ENCODE measurements at places on chromosomes 6 and 20.
A peak's percentile ranks its signal among the peaks of the same experiment; 100 is the strongest.

DNA sequence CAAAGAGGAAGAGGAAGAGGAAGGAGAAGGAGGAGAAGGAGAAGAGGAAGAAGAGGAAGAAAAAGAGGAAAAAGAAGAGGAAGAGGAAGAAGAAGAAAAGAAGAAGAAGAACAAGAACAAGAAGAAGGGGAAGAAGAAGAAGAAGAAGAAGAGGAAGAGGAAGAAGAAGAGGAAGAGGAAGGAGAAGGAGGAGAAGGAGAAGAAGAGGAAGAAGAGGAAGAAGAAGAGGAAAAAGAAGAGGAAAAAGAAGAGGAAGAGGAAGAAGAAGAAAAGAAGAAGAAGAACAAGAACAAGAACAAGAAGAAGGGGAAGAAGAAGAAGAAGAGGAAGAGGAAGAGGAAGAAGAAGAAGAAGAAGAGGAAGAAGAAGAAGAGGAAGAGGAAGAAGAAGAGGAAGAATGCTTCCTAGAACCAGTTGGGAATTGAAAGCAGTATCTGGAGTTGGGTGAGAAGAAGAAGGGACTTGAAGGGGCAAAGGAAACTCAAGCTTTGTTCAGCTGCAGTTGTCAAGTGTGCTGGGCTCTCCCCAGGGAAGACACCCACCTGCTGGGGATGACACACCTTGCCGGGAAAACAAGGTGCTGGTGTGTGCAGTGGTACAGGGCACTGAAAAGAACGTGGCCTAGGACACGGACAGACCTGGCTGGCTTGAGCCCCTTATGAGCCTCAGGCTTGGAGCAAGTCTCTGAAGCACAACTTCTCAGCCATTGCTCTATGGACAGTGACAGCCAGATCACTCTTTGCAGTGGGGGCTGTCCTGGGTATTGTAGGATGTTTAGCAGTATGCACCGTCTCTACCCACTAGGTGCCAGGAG is 30.1 kb upstream of the ARFGEF2 start:
- no peak for DNase-seq

GRCh38 chr6:134853111-134854055 is 96.5 kb downstream of the ALDH8A1 start:
- peak; percentile 40 for DNase-seq

GRCh38 chr6:135163440-135163738 is 17.7 kb upstream of the MYB start:
- no peak for DNase-seq

DNA sequence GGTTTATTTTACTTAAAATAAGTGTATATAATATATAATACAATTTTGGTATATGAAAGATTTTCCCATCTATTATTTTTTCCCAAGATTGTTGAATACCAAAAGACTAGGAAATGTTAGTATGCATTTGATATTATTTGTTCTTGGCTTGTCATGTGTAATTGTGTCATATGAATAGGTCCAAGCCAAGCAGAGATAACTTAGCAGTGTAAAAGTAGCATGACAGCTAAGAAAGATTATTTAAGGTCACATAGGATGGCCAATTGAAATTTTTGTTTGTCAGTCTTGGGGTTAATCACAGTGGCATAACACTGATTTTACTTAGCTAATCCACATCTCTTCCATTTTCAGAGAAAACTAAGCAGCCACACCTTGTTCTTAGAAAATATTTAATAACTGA is 38.8 kb upstream of the RSPO3 start:
- no peak for DNase-seq

GRCh38 chr6:46972531-46972930 is 50.8 kb upstream of the ADGRF5 start:
- DNase-seq, result no peak

DNA sequence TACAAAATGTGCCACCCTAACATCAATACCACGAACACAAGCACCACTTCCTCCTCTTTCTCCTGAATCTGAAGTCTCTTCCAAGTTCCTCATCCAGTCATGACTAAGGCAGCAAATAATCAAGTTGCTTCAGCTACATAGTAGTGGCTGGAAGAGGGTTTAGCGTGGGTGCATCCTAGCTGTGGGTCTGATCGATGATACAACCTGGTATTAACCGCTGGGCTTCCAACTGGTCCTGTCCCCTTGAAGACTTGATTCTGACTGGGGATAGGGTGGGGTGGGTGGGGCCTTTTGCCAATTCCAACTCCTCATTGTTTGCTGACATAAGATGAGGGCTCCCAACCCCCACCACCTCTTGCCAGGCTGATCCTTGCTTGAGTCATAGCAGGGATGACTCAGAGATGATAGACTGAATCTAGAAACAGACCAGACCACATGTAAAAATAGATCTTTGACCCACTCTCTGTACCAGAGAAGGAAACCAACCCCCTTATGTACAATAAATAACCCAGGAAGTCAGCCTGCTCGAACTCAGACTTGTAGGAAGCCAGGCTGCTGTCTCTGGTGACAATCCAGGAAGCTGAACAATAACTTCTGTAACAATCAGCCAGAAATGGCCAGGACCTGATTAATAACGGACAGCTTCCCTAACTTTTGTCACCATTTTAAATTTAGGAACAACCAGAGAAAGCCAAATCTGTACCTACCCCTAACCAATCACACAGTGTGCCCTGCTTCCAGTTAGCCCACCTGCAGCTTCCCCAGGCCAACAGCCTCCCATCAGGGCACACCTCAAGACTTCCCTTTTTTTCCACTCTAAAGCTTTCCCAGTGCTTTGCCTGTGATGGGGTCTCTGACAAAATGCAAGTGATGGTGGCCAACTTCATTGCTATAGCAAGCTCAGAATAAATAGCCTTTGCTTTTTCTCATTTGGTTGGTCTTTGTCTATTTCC is 68.9 kb upstream of the FAM184A start:
- DNase-seq, result peak; percentile 97

- peak; percentile 73 for DNase-seq
These were observed 67.6 kb downstream of the BLOC1S5 start for GRCh38 chr6:7996538-7997111.

DNA sequence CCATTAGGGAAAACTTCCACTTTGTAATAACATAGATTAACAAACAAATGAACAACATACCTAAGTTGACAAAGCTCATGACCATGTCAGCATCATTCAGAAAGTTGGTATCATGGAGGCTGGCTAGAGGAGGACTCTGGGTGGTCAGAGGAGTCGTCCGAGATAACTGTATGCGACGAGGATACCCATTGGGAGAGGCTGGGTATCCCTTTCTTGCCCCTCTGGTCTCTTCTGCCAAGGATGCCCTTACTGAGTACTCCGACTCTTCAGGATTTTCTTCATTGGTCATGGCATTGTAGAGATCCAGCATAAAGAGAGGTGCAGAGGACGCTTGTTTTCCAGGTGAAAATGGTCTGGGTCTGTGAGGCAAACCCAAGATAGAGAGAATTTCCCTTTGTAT is 1.1 kb downstream of the BMP5 start:
- DNase-seq, result no peak

DNA sequence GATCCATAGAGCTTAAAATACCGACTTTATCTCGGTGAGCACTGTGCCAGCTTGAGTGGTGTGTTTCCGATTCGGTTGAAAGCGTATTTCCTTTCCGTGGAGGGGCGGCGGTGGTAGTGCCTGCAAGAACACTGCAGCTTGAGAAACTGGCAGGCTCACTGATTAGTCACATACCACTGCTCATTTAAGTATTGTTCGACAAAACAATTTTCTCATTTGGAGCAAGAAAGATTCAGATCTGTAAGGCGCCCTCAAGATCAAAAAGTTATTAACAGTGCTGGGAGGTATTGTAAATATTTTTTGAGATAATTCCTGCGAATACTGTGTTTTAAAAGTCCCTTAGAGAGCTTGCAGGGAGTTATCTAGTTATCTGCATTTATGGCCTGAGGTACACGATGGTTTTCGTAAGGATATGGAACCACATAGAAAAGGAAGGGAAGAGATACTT is 1.3 kb downstream of the MAPK14 start:
- peak; percentile 66 for DNase-seq

- peak; percentile 46 for DNase-seq
These were observed 119.4 kb downstream of the TBX18 start for GRCh38 chr6:84645000-84645399.

DNA sequence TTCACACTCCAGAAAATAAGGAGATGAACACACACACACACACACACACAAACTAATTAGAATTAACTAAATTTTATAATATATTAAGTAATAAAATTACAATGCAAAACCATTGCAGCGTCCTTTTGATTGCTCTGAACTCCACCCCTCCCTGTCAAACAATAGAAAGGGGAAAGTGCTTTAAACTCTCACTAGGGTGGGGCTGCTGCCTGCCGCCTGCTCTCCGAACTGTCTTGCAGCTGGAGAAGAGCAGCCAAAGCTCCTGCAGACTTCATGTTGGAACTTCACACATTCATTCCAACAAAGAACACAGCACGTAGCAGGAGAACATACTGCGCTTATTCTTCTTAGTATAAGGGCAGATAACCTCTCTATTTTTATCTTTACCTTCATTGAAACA is 83.2 kb downstream of the GCLC start:
- DNase-seq, result no peak

GRCh38 chr20:17430125-17430950 is 100.8 kb downstream of the BFSP1 start:
- no peak for DNase-seq

DNA sequence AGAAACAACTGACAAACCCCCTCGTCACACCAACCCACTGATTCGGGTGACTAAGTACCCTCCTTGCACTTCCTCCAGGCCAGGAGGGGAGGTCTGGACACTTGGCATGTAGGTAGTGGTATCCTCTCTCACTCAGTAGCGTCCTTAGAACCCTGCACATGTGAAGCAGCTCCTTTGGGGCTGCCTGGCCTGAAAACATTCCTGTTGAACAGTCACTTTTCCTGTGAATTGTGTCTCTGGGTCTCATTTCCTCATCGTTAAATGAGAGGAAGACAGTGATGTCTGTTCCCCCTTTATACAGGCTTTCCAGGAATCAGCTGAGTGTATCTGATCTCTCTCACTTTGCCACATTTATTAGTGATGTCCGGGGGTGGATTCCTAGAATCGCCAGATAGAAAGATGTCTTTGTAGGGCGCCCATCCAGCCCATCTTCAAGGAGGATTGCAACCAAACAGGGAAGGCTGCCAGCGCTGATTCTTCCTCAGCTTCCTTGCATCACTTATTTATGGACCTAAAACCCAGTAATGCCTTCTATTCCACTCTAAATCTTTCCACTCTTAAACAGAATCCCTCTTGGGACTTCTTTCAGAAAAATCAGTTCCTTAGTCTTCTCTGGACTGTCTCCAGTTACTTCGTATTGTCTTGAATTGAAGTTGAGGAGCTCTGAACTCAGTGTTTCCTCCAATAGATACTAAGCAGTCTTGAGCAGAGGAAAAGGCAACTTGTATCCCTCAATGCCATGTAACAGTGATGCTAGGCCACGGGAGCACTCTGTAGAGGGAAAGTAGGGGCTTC is 9.4 kb upstream of the POPDC3 start:
- no peak for DNase-seq

GRCh38 chr20:57317316-57317788 is 12.3 kb upstream of the SPO11 start:
- DNase-seq, result no peak

DNA sequence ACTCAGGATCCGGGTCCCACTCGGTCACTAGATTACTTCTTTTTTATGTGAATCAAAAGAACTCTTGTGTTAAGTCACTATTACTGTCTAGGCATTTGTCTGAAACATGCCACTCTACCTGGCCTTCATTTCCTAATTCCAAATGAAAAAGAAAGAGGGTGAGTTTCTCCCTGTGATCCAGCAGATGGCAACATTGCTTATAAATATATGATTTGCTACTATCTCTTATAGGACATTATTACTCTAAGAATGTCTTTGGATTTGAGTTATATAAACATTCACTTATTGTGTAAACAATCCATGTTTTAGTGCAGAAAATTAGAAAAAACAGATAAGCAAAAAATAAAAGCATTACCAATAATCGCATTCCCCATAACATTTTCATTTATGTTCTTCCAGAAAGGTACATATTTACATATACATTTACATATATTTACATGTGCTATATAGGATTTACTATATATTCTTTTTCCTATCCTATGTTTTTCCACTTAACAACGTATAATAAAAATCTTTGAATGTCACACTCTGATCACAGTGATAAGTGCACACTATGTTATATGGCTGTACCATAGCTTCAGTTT is 66.9 kb downstream of the FAXC start:
- peak; percentile 5 for DNase-seq
